ENCODE measurements at places on chromosomes 3 and 15.

- no peak for DNase-seq
Measured at GRCh38 chr15:92643849-92644815, 11.4 kb downstream of the FAM174B start.

DNA sequence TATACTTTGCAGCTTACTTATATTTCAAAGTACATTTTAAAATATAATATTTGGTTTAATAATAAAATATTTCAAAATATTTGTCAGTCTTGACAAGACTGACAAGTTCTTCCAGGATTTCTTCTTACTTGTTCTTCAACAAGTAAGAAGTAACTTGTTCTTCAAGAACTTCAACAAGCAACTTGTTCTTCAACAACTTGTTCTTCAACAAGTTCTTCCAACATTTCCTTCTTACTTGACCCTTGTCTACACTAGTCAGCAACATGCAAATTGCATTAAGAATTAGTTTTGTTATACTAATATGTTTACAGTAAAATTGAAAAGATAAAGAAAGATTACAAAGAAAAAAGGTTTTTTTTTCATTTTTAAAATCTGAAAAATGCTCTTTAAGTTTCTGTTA lies 731.7 kb downstream of the NSUN3 start:
- DNase-seq = no peak

GRCh38 chr15:62896380-62896866 lies 146.1 kb upstream of the TPM1 start:
- no peak for DNase-seq

DNA sequence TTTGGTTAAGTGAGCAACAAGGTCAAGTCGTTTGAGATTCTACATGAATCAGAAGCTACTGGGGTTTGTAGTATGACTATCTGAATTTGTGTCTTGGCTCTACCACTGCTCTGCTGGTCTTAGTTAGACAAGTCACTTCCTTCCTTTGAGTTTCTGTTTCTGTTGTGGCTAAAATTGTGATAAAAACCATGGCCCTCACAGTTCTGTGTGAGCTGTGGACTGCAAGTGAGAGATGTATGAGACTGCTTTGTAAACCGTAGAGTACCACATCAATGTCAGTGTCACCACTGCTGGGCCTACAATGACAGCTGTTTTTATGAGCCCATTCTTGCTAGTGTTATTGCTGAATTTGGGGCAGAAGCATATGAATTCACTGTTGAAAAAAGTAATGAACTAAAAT lies 32.7 kb downstream of the RARB start:
- DNase-seq = no peak

DNA sequence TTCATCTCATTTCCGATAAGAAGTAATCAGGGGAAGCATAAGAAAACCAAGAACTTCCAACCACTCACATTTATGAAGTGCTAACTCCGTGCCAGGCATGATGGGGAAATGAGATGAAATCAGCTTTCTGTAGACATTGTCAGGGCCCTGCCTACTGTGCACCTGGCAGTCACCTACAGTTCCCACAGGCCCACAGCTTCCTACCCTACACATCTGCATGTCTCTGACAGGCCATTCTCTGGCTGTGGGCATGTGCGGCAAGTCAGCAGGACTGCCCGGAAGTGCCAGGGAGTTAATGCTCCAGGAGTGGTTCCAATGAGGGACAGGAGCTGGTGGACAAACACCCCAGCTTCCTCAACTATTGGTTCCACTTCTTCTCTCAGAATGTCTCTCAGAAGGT lies 24.3 kb downstream of the EIF1B start:
- no peak for DNase-seq

DNA sequence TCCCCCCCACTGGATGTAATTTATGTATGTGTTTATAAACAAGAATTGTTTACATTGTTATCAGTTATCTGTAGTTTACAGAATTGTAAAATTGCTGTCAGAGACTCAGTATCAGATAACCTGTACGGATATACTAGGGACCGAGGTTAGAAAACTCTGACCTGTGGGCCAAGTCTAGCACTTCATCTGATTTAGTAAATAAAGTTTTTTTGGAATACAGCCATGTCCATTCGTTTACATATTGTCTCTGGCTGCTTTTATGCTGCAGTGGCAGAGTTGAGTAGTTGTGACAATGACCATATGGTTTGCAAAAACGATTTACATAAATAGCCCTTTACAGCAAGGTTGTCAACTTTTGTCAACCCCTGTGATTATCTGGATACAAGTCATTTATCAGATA lies 52.6 kb downstream of the LRRC28 start:
- no peak for DNase-seq

DNA sequence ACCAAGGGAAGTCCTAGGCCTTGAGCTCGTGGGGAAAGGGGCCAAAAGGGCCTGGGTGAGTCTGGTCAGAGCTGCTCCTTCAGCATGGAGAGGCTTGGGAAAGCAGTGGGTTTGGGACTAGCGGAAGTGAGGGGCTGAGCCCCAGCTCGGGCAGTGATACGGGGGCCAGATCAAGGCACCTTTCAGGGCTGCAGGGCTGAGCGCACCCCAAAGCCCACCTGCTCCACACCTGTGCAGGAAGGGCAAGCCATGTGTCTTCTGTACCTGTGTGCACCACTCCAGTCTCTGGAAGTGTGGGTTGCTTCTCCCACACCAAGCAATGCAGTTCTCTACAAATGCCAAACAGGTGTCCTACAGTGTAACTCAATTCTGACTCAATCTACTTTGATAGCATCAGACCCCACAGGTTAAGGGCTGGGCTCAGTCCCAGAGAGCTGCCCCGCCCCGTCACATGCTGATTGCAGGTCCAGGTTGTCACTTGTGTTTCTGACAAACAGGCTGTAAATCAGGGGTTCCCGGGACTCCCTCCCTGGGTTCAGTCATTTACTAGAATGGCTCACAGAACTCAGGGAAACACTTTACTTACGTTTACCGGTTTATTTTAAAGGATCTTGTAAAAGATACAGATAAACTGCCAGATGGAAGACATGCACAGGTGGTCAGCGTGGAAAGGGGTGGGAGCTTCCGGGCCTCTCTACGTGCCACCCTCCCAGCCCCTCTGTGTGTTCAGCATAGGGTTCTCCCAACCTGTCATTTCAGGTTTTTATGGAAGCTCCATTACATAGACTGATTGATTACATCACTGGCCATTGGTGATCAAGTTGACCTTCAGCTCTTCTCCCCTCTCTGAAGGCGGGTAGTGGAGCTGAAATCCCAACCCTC lies 28.8 kb upstream of the KLF13 start:
- no peak for DNase-seq

DNA sequence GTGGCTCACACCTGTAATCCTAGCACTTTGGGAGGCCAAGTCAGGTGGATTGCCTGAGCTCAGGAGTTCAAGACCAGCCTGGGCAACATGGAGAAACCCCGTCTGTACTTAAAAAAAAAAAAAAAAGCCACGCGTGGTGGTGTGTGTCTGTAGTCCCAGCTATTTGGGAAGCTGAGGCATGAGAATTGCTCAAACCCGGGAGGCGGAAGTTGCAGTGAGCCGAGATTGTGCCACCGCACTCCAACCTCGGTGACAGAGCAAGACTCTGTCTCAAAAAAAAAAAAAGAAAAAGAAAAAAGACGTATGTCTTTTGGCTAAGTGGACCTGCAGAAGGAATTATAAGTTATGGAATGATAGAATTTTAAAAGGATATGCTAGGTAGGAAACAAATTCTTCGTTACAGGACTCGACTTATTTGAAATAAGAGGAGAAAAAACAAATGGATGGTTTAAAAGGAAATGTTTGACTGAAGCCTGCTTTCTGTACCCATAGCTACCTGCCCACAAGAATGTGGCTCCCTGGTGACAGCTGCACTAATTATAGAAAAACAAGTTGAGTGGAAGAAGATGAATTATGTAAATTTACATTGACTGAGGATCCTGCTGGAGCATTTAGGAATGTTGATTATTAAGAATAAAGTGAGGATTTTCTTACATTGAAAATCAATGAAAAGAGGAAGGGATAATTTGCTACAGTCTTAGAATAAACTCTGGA lies 36.0 kb upstream of the SKIL start:
- no peak for DNase-seq

GRCh38 chr3:8709287-8709686 lies 24.3 kb upstream of the CAV3 start:
- no peak for DNase-seq

DNA sequence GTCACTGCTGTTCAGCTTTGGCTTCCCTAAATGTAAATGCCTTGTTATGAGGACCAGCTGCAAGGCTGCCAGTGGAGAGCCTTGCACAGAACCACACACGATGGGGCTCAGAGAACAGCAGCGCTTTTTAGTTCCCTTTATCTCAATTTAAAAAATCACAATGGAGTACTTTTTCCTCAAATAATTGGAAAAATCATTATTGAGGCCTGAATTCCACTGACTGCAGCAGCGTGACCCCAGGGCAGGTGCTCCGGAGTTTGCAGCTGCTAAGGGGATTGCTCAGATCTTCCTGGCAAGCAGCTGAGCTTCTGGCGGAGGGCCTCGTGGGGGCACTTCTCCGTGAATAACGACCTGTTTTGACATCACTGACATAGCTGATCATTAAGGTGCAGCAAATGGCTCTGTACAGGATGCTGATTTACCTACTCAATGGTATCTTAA lies 245.6 kb upstream of the TRIM42 start:
- DNase-seq = no peak

DNA sequence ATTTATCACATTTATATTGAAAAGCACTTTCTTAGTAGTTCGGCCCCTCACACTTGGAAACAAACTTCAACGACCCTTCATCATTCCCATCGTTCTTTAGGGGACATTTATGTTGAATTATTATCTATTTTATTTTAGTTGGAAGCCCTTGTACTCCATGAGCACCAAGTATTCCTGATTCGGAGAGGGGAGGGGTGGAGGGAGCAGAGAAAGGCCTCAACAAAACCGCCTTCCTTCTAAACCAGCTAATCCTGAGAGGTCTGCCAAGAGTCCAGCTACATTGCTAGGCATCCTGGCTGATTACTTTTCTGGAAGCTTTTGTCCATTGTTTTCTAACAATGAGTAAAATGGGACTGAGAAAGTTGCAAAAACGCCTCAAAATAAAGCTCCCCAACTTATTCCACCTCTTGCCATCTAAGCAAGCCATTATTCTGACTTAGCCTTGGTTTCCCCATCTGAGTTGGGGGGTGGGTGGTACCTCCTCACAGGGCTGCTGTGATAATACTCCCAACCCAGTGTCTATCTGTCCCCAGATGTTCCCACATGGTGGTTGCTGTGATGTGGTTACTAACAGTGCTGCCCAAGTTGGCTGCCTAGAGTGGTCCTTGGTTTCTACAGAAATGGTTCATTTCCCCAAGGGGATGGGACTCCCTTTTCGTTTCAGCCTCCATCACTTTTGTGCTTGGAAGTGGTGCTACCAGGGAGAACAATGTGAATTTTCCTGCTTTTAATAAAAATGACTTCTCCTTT lies 1.2 kb upstream of the TMEM158 start:
- no peak for DNase-seq

DNA sequence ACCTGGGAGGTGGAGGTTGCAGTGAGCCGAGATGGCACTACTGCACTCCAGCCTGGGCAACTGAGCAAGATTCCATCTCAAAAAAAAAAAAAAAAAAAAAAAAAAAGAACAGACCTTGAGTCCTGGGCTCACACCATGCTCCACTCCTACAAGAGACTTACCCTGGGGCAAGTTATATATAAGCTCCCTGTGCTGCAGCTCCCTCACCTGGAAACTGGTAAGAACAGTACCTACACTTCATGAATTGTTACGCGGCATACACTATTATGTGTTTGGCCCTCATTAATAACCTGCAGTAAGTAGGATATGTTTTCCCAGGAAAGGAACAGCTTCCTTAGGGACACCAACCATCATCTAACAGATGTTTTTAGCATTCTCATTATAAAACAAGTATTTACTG lies 119.6 kb downstream of the FMN1 start:
- DNase-seq = no peak

DNA sequence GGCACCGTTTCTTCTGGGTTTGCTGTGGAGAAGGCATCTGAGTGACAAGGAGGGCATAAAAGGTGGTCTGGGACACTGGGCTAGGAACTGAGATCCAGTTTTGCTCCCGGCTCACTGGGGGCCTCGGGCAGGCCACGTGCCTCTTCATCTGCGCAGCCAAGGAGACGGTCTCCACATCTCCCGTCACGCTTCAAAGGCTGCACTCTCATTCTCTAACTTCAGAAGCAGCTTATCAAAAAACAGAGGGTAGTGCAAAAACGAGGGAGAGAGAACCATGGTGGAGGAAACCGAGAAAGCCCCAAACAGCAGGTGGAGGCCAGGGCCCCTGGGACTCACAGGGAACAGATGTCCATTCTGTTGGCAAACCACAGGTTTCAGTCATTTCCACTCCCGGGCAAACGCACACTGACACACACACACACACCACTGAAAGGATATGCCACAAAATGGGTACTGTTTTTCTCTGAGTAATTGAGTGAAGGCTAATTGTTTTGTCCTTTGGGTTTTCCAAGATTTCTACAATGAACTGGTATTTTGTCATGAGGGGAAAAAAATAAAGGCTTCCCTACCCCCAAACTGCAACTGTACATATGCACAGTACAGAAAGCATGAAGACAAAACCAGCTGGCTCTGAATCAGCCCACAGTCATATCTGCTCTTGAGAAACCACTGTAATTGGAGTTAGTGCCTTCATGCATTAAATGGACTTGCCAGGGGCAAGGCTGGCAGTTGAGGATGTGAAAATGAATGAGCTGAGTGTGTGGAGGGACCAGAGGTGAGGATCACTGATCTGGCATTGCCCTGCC lies 71.9 kb downstream of the MGLL start:
- no peak for DNase-seq

DNA sequence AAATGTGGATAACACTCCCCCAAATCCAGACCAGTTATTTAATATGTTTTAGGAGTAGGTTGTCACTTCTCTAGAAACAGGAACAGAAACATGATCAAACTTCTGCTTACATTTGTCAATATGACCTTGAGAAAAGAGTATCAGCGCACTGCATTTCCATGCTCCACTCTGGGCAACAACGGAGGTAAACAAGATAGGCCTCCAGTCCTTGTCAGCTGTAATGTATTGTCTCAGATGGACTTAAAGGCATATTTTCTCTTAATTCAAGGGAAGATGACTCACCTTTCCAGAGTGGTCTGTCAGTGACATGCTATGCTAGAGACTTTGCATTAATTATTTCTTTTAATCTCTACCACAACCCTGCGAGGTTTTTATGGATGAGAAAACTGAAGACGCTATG lies 51.6 kb upstream of the TCF12 start:
- no peak for DNase-seq

DNA sequence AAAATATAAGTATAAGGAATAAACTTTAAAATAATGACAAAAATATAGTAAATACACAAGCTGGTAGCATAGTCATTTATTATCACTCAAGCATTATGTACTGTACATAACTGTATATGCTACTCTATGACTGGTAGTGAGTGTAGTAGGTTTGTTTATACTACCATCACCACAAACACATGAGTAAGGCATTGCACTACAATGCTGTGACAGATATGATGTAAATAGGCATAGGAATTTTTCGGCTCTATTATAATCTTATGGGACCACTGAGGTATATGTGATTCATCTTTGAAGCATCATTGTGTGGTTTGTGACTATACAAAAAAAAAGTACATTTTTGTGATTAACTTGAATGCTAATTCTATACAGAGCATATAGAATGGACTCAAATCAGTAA lies 35.3 kb upstream of the FBN1 start:
- DNase-seq = no peak

GRCh38 chr15:52100807-52101442 lies 11.7 kb downstream of the BCL2L10 start:
- no peak for DNase-seq

GRCh38 chr3:61783993-61784718 lies 222.8 kb downstream of the PTPRG start:
- DNase-seq = no peak

Measured in stimulated activated CD4-positive, alpha-beta T cell treated with anti-CD3 and anti-CD28 coated beads, Interleukin-15, amount 100 ng/mL, for 1 hour (primary cell).